ENCODE measurements at places on chromosomes 1 and 21. TPM values are rescaled to one million over a fixed set of nuclear protein-coding genes. Genes with fewer than 3 reads are reported as not detected.

Gene CFAP107
- 0.13 TPM for total RNA-seq

- no peak for DNase-seq
Measured at GRCh38 chr1:5819391-5820025, 172.7 kb downstream of the NPHP4 start.

DNA sequence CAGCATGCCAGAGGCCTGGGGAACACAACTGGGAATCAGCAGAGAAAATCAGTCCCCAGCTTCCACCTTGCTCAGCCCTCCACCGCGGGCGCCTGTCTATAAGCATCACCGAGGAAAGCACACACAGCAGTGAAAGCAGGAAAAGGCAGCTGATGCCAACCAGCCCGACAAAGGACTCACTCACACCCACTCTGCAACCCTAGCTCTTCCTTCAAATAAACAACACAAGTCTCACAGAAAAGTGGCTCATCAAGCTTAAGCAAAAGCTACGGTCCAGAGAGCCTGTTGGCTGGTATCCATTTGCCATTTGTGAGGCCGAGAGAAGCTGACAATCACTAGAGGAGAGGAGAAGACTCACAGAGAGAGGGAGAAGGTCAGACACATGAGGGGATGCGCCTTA lies 27.1 kb downstream of the MRAP start:
- no peak for DNase-seq

- no peak for DNase-seq
Measured at GRCh38 chr21:44458971-44459711, 3.8 kb downstream of the LRRC3 start.

GRCh38 chr1:60141743-60142142 lies 68.2 kb upstream of the C1orf87 start:
- DNase-seq, result no peak

DNA sequence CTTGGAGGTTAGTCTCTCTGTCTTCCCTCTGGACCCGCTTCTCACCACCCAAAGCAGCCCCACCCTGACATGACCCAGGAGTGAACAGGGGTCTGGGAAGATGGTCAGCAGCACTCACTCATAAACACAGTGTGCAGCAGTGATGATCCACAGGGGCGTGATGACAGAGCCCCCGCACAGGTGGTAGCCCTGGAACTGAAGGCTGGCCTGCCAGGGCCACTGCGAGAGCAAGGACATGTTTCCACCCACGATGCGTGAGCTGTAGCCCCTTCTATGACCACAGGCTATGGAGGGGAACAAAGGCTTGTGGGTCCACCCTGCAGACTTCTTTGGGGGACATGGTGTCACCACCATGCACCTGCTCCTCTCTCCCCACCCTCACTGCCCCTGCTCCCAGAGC lies 12.9 kb downstream of the TMPRSS3 start:
- DNase-seq, result no peak

Measured in lower leg skin (tissue), 4 donors.